ENCODE measurements at places on chromosomes 3 and 15.

GRCh38 chr15:48002767-48003166 is 118.0 kb upstream of the SLC24A5 start:
- DNase-seq, result no peak

GRCh38 chr15:75073197-75073596 is 49.8 kb downstream of the PPCDC start:
- no peak for DNase-seq

GRCh38 chr3:128787256-128788253 is 61.6 kb downstream of the RAB7A start:
- DNase-seq, result no peak

DNA sequence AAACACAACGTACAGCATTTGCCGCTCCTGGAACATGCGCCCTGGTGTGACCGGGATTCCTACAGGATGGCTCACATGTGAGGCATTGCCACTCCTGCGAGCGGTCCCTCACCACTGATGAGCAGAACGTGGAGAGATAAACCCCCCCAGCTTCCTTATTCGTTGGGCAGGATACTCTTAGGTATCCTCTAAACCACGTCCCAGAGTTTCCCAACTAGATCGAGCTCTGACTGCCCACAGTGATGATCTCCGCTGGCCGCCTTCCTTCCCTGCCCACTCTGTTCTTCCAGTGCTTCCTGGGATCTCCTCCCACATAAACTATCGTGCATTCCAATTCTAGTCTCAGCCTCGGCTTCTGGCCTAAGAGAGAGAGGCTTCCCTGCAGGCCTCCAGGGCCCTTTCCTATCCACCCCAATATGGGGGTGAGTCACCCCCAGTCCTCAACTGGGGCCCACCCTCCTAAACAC is 91.8 kb downstream of the TOP2B start:
- DNase-seq, result no peak

DNA sequence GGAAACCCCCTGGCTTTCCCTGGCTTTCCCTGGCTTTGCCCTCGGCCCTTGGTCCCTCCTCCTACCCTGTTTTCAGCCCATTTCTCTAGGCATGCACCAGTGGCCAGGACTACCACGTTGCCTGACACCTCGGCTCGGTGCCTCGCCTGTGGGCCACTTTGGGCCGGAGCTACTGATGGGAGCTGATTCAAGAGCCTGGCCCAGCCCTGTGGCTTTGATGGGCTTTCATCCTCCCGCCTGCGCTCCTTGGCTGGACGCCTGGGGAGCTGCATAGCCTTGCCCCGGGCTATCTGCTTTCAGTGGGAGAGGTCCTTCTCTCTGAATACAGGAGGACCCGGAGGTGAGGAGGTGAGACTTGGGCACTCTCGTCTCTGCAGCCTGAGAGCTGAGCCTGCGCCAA is 192.7 kb upstream of the HES1 start:
- no peak for DNase-seq

GRCh38 chr3:3383461-3383860 is 204.0 kb upstream of the CRBN start:
- no peak for DNase-seq

DNA sequence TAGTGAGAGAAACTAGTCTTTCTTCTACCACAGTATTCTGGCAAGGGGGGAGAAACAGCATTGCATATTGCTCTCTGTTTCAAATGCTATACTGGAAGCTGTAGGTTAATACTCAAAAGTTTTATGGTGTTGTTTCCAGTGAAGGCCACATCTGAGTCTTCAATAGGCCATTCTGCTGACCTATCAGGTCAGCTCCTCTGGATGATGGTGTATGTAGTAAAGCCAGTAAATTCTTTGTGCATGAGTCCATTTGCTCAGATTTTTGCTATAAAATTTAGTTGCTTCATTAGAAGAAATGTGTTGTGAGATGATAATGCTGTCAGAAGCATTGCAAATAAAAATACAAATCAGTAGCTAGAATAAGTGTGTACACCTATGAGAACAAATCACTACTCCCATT is 64.9 kb upstream of the RBMS3 start:
- DNase-seq, result no peak

- DNase-seq, result no peak
Observed at GRCh38 chr3:184259878-184260723, 1.3 kb downstream of the CAMK2N2 start.

GRCh38 chr3:4741404-4742307 is 237.6 kb upstream of the BHLHE40 start:
- DNase-seq, result no peak

- no peak for DNase-seq
Observed at GRCh38 chr3:61829722-61830350, 268.5 kb downstream of the PTPRG start.

DNA sequence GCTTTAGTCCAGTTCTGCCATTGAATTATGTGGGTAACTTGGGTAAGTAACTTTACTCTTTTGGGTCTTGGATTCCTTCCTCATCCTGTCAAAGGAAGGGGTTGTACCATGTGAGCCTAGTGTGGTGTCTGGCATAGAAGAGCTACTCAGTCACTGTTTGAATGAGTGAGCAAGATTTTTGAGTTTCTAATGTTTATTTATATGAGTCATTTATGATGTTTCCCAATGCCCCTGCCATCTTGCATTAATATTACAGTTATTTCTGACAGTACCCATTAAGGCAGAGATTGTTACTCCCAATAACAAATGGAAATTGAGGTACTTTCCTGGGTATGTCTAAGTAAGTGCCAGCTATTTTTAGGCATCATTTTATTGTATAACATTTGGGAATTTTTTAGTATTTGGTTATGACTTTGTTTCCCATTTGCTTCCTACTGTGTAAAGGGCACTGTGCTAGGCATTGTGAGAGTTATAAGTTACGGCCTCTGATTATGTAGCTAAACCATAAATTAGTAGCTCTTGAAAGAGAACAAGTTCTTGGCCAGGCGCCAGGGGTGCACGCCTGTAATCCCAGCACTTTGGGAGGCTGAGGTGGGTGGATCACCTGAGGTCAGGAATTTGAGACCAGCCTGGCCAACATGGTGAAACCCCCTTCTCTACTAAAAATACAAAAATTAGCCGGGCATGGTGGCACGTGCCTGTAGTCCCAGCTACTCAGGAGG is 23.5 kb downstream of the NR1D2 start:
- no peak for DNase-seq

DNA sequence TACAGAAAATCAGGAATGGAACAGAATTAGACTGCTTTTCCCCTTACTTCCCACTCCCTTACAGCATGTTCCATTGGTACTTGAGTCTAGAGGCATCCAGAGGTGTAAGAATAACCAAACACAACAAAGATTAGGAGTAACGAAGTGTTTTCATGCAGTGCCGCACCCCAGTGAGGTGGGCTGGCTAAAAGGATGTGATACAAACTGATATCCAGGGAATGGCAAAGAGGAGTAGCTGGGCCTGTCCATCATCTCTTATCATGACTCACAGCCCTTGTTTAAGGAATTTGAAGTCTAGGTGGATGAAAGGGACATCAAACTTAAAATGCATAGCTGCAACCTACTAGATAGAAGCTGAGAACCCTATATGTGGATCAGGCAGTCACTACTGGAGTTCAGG is 16.4 kb downstream of the SCG5 start:
- DNase-seq, result no peak

DNA sequence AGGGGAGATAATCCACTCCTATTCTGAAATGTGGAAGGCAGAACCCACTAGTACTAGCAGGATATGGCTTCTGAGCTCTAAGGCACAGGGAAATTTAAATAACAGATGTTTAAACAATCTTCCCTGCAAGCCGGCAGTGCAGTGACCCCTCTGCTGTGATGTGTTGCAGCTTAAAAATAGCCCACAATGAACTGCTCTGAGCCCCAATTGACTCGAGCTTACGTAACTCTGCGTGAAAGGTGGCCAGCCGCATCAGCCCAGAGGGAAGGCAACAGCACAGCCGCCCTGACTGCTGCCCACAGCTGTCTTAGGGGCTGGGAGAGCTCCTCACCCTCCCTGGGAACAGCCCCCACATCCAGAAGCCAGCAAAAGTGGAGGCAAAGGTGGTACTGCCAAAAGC is 12.5 kb upstream of the CAMKV start:
- no peak for DNase-seq

GRCh38 chr3:172987273-172987672 is 153.8 kb downstream of the SPATA16 start:
- DNase-seq, result no peak

- no peak for DNase-seq
Observed at GRCh38 chr15:92429378-92430068, 35.8 kb downstream of the ST8SIA2 start.

DNA sequence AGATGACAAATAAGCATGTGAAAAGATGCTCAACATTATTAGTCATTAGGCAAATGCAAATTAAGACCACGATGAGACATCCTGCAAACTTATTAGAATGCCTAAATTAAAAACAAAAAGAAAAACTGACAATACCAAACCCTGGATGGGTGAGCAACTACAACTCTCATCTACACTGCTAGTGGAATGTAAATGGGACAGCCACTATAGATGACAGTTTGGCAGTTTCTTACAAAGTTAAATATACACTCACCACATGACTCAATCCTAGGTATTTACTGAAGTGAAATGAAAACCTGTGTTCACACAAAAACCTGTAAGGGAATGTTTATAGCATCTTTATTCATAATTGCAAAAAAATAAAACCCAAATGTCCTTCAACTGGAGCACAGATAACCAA is 74.7 kb downstream of the NPTN start:
- DNase-seq, result no peak

DNA sequence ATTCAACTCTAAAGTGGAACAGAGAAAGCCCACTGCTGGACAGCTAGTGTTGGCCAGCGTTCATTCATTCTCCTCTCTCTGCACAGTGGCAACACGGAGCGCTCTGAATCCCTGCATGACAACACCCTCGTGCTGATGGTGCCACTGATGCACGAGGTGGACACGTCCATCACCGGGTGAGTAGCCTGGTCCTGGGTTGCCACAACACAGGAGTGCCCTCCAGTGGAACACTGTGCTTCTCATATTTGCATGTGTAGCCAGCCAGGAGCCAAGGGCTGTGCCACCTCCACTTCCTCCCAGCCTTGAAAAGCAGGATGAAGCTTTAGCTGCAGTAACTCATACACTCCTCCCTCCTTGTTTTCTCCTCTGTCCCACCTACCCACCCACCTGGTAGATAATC is 120.0 kb upstream of the CTDSPL start:
- no peak for DNase-seq

GRCh38 chr3:34312684-34313083 is 514.3 kb downstream of the PDCD6IP start:
- no peak for DNase-seq

GRCh38 chr15:89098281-89098680 is 10.0 kb downstream of the ABHD2 start:
- no peak for DNase-seq

GRCh38 chr15:38517312-38517975 is 47.2 kb downstream of the RASGRP1 start:
- DNase-seq, result no peak

- no peak for DNase-seq
Observed at GRCh38 chr3:98048586-98048985, 13.5 kb upstream of the GABRR3 start.

DNA sequence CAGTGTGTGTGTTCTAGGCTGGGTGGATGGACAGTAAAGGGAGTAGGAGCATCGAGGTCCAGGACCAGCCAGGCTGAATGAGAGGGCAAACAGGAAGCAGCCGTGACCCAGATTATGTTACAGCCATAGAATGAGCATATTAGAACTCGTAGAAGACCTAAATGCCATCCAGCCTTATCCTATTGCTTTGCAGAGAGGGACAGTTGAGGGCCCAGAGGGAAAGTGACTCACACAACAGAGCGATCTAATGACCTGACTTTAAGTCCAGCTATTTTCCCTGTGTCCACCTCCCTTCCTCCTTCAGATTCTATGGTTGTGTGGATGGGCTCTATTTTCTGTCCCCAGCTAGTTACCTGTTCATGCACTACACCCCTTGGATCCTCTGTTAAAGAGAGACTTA is 634.1 kb upstream of the TBL1XR1 start:
- no peak for DNase-seq

- no peak for DNase-seq
Observed at GRCh38 chr3:13770170-13771169, 109.4 kb downstream of the WNT7A start.

GRCh38 chr3:123406598-123406997 is 42.3 kb downstream of the ADCY5 start:
- DNase-seq, result no peak

DNA sequence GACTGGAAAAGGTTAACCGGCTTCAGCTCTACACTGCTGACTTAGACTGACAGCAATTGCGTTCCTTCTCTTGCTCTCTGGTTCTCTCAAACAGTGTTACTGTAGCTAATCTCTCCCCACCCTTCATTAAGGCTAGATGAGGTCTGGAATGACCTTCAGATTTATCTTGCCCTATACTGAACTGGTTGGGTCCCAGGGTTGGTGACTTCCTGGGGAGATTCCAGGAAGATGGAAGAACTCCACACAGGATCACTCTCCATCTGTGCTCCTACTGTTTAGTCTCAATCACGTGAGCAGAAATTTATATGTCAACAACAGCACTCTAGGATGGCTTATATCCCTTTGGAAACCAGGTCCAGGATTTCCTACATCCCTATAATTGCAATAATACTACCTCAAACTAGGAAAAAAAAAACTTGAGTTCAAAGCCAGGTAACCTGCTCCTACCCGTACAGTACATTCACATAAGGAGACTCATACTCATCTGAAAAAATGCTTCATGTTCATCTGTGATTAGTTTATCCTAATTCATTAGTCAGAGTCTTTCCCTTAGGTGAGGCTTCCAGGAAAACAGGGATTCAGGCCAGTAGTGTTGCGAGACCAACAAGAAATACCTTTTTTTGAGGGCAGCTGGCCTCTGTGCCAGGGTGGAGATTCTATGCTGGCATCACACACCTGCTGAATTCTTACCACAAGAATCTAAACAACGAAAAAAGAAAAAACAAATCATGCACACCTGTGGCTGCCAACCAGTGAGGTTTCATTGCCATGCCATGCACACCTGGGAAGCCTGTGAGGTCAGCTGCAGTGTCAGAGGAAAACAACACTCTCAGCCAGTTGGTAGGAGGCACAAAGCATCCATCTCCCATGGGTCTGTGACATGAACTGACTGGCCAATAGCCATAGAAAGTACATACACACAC is 297.3 kb downstream of the MECOM start:
- DNase-seq, result no peak

DNA sequence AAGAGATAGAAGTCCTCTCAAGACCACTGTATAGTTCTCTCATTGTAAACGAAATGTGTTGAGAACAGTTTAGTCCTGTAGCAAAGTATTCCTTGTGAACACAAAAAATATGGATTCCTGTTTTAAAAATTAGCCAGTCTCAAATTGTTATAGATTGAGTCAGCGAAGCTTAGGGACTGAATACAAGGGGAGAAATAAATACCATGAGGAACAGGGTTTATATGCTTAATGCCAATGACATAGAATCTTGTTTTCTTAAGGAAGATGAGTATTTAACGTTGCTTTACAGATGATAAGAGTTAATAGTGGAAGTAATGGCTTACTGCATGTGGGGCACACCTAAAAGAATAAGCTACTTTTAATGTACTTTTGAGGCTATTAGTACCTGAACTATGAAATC is 37.9 kb downstream of the SETD5 start:
- no peak for DNase-seq
